ENCODE measurements at places on chromosomes 7 and 10.

GRCh38 chr7:157620616-157621015 lies 283.8 kb downstream of the DNAJB6 start:
- DNase-seq = no peak

GRCh38 chr10:93913706-93914105 lies 19.9 kb downstream of the SLC35G1 start:
- no peak for DNase-seq

DNA sequence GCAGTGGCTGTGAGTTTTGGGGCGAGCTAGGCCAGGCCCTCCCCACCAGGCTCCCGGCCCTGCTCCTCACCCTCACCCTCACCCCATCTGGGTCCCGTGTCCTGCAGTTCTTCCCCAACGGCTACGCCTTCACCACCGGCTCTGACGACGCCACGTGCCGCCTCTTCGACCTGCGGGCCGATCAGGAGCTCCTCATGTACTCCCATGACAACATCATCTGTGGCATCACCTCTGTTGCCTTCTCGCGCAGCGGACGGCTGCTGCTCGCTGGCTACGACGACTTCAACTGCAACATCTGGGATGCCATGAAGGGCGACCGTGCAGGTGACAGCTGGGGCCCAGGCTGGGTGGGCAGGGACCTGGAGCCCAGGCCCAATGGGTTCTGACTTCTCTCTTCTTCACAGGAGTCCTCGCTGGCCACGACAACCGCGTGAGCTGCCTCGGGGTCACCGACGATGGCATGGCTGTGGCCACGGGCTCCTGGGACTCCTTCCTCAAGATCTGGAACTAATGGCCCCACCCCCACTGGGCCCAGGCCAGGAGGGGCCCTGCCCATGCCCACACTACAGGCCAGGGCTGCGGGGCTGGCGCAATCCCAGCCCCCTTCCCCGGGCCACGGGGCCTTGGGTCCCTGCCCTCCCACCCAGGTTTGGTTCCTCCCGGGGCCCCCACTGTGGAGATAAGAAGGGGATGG lies 4.9 kb downstream of the GNB2 start:
- DNase-seq = no peak

DNA sequence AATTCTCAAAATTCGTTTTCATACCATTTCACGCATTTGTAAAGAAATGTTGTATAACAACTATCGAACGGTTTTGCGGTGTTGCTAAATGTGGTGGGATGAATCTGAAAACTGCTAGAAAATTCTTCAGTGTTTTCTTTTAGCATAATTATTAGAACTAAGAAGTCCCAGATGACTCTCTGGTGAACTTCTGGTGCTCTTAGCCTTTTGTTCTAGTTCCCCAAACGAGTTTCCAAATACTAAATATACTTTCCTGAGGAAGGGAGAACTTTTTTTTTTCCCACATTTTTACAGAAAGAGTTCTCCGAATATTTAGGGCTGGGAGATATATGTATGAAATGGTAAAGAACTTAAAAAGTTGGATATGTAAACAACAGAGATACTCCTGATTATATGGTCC lies 82.5 kb downstream of the ICA1 start:
- no peak for DNase-seq

DNA sequence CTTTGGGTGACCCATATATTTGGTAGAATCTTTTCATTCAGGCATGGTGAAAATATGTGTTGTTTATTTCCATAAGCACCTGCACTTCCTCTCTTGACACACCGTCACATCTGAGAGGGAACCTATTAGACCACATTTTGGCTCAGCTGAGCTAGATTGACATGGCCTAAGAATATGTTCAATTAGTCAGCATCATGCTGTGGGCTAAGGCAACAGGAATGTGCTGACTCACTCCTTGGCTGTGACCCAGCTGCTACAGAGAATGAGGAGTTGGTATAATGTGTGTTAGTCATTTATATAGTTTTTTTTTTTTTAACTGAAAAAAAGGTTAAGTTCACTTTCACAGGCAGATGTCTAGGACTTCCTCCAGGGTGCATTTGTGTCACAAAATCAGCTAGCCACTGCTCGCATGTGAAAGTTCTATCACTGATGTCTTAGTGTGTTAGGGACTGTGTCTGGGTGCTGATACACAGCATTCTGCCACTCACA lies 180.6 kb downstream of the SEMA3E start:
- no peak for DNase-seq

DNA sequence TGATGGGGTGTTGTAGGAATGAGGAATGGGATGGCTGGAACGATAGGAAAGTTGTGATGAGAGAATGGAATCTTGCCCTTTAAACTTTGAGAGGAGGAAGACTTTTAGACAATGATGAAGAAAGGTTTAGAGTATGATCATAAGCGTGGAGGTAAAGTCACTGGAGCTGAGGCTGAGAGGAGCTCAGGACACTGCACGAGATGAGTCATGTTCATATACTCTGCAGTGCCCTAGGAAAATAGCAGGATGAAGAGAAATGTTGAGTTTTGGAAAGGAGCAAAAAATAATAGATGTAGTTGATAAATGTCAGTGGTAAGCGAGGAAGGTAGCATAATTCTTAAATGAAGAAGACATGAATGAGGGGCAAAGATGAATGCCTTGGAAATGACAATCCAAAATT lies 28.3 kb upstream of the CUL1 start:
- DNase-seq = no peak

- DNase-seq = no peak
Measured at GRCh38 chr10:70891627-70892026, 3.3 kb upstream of the PCBD1 start.

DNA sequence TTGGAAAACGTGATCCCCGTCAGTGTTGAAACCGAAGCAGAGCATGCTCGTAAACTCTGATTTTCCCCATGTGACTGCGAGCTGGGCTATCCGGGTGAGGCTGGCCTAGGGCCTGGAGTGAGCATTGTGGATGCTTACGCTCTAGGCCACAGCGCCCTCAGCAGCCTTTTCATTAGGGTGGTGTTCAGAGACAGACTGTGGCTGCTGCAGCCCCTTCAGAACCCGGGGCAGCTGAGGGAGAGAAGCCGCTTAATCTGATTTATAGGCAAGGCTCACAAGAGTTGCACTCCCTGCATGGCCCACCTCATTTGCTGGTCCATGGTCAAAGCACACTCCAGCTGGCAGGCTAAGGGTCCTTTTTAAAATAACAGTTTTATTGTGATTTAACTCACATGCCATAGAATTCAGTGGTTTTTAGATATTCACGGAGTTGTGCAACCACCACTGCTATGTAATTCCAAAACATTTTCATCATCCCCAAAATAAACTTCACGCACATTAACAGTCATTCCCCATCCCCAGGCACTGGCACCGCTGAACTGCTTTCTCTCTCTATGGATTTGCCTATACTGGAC lies 72.5 kb downstream of the SYPL1 start:
- DNase-seq = no peak

- DNase-seq = no peak
Measured at GRCh38 chr10:16717622-16718395, 99.4 kb downstream of the RSU1 start.

DNA sequence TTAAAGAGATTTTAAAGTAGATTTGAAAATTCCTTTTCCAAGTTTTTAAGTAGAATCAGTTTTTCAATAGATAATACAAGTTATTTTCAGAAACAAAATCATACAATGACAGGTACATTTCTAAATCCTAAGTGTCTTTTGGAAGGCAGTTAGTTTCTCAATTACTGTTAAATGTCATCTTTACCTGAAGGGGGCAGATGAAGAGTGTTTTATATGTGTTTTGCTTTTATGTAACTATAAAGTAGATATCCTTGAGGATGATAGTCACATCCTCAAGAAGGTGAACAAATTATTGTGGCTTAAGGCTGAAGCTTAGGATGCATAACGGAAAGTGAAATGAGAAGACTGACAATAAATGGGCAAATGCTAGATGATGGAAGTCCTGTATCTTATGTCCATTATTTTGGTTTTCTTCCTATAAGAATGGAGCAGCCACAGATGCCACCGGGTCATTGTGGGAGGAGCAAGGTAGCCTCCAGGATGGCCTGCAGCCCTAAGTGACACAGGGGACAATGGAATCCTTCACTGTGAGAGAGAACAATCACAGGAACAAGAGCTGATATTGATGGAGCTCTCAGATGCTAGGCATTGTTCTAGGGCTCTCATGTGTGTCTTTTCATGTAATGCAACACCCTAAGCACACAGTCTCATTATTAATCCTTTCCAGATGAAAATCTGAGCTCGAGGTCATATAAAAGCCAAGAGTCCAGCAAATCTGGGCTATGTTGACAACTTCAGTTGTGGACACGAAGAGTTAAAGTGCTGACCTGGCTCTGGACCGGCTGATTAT lies 14.1 kb upstream of the MKX start:
- DNase-seq = no peak

- no peak for DNase-seq
Measured at GRCh38 chr10:102540023-102540422, 36.3 kb downstream of the SUFU start.

DNA sequence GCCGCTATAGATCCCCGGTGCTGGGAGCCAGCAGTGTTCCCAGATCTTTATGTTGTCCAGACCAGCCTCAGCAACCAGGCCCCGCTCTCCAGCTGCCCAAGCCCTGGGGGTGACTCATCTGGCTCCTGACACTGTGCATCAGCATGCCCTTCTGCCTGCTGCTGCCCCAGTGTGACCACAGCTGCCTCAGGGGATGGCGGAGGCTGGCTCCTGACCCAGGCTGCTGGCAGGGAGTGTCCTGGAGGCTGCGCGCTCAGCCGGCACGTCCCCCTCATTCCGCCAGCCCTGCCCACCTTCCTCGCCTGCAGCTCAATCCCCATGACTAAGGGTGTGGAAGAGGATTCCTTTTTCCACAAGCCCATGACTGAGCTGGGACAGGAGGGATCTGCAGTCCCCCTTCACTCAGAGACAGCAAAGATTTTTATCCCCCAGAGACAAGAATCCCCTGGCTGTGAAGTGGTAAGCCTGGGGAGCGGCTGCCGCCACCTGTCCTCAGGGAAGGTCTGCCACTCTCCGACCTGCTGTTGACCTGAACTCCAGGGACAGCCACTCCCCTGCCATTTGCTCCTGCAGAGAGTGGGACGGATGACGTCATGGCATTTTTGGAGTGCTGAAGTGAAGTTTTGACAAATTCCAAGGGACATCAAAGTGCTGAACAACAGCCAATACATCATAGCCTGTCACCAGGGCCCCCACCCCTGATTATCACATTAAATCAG lies 182.8 kb upstream of the BMPER start:
- DNase-seq = no peak

DNA sequence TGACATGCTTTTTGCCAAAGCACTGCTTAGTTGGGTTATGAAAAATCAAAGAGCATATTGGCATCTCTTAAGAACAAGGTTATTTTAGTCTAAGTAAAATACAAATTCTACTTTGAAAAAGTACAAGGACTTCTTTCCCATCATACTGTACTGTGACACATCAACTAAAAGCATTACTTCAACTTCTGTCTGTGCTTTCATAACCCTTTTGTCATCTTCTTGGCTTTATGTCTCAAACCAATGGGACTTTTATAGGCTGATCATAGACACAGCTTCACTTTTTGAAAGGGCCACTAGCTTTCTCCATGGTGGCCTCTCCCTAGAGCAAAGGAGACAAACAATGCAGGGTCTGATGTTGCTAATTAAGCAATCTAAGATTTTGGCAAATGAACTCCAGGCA lies 188.9 kb upstream of the CSTF2T start:
- no peak for DNase-seq

DNA sequence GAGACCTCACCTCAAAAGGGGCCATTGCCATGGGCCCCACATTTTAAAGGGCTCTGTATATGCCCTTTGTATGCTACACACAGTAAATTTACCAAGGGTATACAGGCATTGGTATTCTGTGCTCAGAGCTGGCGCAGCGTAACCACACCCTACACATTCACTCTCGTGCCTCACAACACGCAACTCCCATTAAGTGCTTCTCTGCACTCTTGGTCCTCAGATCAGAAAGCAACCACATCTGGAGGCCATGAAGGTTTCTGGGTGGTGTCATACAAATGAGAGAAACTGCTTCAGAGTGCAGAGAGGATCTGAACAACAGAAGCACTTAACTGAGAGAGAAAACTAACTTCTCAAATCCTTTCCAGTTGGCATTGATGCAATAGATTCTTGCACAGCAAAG lies 9.4 kb upstream of the CACUL1 start:
- no peak for DNase-seq

GRCh38 chr7:1109581-1110310 lies 21.8 kb downstream of the GPER1 start:
- DNase-seq = no peak

- no peak for DNase-seq
Measured at GRCh38 chr7:2613931-2614600, 17.7 kb upstream of the TTYH3 start.

- no peak for DNase-seq
Measured at GRCh38 chr7:71465741-71466189, 333.8 kb downstream of the GALNT17 start.

DNA sequence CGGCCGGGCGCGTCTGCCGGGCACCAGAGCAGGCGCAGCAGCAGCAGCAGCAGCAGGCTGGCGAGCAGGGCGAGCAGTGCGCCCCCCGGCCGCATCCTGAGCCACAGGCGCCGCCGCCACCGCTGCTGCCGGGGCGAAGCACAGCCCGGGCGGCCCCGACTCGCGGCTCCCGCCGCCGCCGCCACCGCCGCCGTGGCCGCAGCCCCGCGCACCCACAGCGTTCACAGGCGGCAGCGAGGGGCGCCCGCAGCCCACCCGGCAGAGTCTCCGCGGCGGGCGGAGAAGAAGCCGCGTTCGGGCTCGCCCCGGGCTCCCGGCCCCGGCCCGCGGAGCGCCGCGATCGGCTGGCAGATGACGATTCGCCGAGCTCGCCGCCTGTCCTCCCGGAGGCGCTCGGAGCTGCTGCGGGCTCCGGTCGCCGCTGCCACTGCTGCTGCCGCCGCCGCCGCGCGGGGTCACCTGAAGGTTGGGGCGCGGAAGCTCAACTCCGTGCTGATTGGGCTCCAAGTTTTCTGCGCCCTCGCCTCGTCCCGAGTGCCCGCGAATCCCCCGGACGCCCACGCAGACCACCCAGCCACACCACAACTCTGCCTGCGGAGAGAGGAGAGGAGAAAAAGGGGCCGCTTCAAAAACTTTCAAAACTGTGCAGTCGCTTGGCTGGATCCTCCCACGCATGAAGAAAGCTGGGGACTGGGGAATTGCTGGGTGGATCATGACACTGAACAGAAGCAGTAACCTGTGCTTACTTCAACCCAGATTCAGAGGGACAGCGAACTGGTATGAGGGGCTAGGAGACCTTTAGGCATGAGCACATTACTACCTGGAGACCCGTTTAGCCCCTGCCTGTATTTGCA lies at the start of gene ST8SIA6:
Gene ST8SIA6 (minus strand): TSS at position 435 of the 854 bp plus-strand sequence. CDS start 340 bp downstream, at position 95.
- DNase-seq = peak; percentile 16

- DNase-seq = no peak
Measured at GRCh38 chr7:111763221-111763801, 201.0 kb upstream of the IMMP2L start.

- DNase-seq = no peak
Measured at GRCh38 chr10:129104266-129105045, 362.6 kb upstream of the MGMT start.

- DNase-seq = no peak
Measured at GRCh38 chr7:157557263-157557662, 220.5 kb downstream of the DNAJB6 start.

DNA sequence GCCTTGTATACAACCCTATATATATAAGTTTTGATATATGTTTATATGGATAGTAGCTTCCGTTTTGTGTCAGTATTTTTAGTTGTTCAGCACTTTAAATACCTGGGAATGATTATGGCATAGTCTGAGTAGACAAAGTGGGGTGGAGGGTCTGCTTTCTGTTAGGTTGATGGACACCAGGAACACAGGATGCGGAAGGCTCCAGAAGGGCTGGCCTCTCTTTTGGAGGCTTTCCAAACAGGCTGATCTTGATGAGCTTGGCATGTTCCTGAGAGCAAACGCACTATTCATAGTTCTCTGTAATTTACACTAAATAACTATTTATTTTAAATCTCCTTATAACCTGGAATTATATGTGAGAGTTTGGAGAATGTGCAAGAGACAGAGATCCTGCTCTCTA lies 12.7 kb downstream of the AKR1E2 start:
- no peak for DNase-seq

Measured in activated T-helper 1 cell treated with anti-CD3 and anti-CD28 coated beads, Interleukin-2, amount 50 U/mL, for 16 hours (primary cell).